Neural crest cell (in vitro differentiated cells): ENCODE measurements at places on chromosomes 3 and 15. TPM values are rescaled to one million over a fixed set of nuclear protein-coding genes. Genes with fewer than 3 reads are reported as not detected.

DNA sequence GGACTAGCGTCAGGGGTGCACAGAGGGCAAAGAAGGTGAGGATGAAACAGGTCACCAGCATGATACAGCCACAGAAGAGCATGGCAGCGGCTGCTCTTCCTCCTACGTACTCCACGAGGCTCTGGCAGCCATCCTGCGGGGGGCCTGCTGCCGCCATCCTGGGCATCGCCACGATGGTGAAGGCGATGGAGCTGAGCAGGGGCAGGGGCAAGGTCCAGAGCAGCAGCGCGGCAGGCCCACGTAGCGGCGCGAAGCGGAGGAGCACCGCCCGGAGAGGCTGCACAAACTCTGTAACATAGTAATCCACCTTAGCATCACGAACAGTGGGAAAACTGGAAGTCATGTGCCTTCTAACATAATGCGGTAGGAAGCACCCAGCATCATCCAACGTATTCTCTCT lies 491.6 kb downstream of the PYDC2 start:
- no peak for DNase-seq

GRCh38 chr3:61940236-61940635 lies 378.9 kb downstream of the PTPRG start:
- DNase-seq, result no peak

DNA sequence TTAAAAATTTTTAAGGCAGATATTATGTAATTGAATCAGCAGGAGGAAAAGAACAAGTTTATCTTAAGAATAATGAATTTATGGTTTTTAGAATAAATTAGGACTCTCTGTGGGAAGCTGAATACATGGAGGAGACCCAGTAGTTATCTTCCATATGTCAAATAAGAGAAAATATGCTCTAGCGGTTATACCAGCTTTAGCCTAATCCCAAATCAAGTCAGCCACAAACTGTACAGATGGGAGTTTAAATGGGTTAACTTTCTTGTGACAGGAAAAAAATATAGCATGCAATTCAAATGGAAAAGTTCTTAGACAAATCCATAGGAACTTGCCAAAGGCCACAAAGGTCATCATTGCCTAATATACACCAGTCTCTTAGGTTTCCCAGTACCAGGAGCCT lies 84.3 kb downstream of the TTBK2 start:
- DNase-seq, result no peak

- DNase-seq, result no peak
These were observed 37.5 kb downstream of the CD86 start for GRCh38 chr3:122092460-122093165.

GRCh38 chr15:42931702-42932486 lies 11.3 kb upstream of the TTBK2 start:
- no peak for DNase-seq

DNA sequence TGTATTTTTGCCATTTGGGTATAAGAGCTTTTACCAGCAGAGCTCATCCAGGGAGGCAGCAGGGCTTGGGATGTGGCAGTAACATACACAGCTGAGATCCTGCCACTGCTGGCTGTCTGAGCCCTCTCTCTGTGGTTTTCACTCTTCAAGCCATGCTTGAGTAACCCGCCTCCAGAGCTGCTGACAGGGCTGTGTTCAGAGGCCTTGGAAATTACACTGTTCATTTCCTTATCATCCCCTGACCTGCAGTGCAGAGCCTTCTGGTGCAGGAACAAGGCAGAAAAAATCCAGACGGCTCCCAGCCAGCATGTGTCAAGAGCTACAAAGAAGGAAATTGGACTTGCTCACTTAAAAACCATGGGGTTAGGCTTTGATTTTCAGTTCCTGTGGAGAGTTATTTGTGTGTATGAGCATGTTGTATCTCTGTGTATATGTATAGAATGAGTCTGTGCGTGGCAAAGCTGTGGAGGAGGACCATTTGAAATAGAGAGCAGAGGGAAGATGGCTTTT lies 47.0 kb downstream of the ZNF609 start:
- DNase-seq, result no peak

DNA sequence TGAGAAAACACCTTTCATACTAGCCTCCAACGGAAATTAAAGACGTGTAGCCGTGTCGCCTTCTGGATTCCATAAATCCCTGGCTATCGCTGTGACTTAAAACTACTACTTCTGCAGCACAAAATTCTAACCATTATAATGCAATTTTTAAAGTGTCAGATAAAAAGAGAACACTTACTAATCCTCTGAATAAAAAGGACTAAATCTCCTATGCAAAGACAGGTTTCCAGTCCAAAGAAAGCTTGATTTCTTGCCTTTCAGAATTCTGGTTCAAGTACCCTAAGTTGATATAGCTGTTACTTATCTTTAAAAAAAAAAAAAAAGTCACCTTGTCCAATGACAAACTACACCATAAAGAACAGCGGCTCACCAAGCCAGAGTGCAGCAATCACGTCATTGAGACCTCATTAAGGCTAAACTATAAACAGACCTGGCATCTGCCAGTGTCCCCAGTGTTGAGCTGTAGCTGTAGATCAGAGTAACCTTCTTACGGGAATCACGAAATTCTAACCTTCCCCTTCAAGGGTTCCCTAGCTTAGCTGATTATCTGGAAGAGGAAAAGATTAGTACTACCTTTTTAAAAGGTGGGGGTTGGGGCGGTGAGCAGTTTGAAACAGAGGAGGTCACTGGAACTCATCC lies 2.2 kb downstream of the ABCC5 start:
- no peak for DNase-seq

GRCh38 chr15:37134699-37135131 lies 34.4 kb upstream of the MEIS2 start:
- DNase-seq, result no peak

- no peak for DNase-seq
These were observed 158.1 kb downstream of the SSR3 start for GRCh38 chr3:156396851-156397250.

GRCh38 chr3:122991236-122991985 lies 36.2 kb downstream of the SEMA5B start:
- no peak for DNase-seq

DNA sequence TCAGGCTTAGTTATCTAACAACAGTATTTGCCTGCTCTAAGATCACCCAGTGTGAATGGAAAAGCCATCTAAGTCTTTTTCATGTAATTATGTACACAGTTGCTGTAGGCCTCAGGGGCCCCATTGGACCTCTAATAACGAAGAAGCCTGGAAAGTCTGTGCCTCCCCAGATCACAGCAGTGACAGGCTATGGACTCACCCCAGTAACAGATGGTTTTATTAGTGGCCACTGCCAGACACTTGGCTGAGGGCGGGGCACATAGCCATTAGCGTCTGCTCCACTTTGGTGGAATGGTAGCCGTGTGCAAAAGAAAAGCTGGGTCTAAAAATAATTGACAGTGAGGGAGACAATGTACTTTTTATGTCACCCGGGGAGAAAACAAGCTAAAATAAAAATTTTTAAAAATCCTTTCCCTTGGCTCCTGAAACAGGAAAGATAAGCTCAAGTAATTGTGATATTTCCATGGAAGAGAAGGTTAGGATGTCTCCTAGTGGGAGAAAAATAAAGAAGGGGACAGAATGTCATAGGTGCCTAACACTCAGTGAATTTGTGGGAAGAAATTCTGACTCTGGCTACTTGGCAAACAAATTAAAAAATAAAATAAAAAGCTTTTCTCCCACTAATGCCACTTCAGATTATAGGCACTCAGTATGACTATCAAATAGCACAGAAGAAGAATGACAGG lies 44.3 kb upstream of the ZNF385D start:
- DNase-seq, result no peak

DNA sequence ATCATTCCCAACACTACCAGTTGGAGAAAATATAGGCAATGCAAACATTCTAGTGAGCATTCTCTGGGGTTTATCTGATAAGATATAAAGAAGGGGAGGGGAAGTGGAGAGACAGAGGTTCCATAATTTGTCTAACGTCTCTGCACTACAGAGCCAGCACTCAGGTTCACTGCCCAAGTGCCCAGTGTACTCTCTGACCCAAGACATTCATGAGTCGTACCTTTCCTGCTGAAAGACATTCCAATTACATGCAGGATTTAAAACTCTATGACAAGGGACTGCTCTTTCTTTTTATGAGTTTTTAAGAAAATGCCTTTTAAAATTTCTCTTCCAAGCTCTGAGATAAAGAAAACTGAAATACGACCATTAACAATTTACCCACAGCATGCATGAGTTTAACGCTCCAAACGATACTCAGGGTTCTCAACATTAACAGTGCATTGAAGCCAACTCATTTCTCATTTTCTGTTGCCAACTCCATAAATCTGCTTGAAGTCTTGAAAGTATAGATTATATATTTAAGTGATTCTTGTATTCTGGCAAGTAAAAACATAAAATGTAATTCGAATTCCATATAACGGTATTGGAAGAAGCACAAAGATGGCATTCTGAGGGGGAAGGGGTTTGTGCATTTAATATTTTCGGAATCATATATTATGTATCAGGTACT lies 193.4 kb downstream of the SUCLG2 start:
- DNase-seq, result no peak

DNA sequence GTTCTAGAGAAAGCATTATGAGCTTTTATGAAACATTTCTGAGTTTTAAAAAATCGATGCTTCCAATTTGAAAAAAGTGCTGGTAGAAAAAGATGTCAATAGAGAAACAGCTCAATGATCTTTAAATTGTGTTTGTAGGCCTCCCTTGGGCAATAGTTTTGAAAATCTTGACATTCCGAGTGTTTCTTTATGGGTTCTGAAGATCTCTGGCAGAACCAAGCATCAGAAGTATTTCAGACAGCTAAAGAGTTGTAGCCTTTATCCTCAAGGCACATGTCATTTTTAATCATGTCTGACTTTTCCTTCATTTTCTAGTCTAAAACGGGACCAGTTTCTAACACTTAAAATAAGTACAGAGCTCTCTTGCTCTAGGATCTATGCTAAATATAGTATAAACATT lies 188.1 kb upstream of the CBLB start:
- no peak for DNase-seq

IMPG2 gene
- total RNA-seq, result 0.40 and 0.52 TPM in 2 replicates

LRRC2 gene
- total RNA-seq, result 0.12 TPM in 1 of 2 replicates, not detected in the other

RPS27L gene
- 85.2 and 86.6 TPM in 2 replicates for total RNA-seq
